ENCODE measurements at places on chromosomes 2 and 18.

- DNase-seq, result no peak
Observed at GRCh38 chr18:58195278-58195765, 151.3 kb downstream of the NEDD4L start.

GRCh38 chr18:35322486-35323458, 21.4 kb downstream of the ZNF24 start:
- no peak for DNase-seq

DNA sequence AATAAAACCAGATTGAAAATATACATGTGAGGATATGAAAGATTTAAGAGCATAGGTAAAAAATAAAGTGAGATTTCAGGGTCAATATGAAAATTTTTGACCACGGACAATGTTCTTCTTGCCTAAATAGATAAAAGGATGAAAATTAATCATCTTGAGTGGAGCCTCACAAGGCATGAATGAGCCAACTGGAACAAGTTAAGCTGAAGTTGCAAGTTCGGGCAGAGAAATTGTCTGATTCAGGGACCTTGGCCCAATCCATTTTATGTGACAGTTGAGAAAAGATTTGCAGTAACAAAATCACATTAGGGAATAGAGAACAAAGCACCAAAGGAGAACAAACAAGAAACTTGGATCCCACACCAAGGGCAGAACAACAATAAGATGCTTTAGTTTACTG, 305.3 kb downstream of the TMX3 start:
- no peak for DNase-seq

GRCh38 chr2:74072565-74072964, 75.1 kb downstream of the BOLA3 start:
- no peak for DNase-seq

- no peak for DNase-seq
Observed at GRCh38 chr2:143730155-143730952, 601.1 kb downstream of the ARHGAP15 start.

- DNase-seq, result no peak
Observed at GRCh38 chr2:150264442-150264841, 223.0 kb downstream of the RND3 start.

GRCh38 chr2:25585189-25585588, 88.2 kb downstream of the DTNB start:
- no peak for DNase-seq

GRCh38 chr2:134108113-134108512, 145.8 kb upstream of the MGAT5 start:
- no peak for DNase-seq

GRCh38 chr18:33146014-33146413, 294.5 kb downstream of the CCDC178 start:
- DNase-seq, result no peak

GRCh38 chr2:235140801-235141081, 188.9 kb downstream of the SH3BP4 start:
- DNase-seq, result no peak

GRCh38 chr18:22346401-22346952, 71.2 kb downstream of the CTAGE1 start:
- no peak for DNase-seq

- DNase-seq, result no peak
Observed at GRCh38 chr2:47271054-47272000, 116.2 kb upstream of the STPG4 start.

- no peak for DNase-seq
Observed at GRCh38 chr2:181218401-181218821, 238.0 kb downstream of the UBE2E3 start.

GRCh38 chr2:240511351-240512108, 46.3 kb downstream of the ANKMY1 start:
- DNase-seq, result no peak

All from midbrain (tissue), 1 donor.